ENCODE measurements at places on chromosomes 7 and 10.

DNA sequence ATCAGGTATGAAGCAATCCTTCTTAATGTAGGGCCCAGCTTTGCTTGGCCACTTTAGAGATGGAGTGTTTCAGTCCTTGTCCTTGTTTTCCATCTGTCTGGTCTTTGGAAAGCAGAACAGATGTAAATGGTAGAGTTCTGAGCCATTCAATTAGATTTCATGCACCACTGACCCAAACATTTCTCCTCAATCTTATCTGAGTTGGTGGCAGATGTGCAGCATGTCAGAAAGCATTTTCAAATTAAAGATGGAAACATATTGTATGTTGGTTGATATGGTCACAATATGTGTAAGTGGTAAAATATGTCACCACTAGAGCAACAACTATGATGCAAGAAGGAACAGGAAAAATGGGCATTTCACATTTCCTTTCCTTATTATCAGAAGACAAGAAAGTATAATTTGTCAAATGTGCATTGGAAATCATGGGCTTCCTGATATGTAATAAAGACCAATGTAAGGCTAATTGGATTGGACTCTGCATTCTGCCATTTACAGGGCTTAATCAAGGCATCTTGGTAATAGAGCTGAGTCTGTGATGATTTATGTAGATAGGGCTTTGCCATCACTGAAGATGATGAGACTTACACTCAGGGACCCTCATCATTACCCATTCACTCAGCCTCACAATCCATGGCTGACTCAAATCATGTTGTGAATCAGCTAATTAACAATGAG, 750.7 kb downstream of the NRG3 start:
- DNase-seq = no peak

DNA sequence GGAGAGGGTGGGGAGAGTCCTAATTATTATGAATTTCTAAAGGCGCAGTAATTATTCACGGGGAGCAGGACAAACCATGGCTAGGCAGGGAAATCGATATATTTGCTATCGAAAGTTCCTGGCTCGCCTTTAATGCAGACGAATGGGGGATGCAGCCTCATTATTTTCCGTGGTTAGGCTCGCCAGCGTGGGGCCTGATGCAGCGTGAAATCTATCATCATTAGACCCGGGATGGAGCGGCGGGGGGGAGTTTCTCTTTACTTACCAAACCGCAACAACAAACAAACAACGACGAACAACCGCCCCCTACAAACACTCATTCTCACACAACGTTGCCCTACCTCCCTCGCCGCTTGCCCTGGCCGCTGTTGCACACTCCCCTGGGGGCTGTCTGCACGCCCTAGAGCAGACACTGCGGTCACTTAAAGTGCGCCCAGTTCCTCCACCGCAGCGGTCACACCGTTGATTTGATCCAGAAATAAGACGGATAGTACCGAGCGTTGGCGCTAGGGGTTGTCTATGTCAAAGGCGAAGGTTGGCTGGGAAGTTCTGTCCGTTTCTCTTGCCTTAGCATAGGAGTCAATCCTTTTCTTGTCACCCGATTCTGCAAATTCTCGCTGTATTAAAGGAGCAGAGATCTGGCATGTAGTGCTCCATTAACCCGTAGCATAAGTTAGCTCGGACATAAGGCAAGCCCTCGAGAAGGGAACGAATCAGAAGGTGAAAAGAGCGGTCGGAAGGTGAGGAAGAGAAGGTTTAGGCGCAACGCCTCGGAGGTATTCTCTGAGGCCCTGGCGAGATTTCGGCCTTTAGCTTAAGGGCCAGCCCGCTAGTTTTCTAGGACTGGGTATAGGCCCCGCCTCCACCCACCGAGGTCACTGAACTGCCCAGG, 10.4 kb downstream of the NXPH1 start:
- DNase-seq = no peak

DNA sequence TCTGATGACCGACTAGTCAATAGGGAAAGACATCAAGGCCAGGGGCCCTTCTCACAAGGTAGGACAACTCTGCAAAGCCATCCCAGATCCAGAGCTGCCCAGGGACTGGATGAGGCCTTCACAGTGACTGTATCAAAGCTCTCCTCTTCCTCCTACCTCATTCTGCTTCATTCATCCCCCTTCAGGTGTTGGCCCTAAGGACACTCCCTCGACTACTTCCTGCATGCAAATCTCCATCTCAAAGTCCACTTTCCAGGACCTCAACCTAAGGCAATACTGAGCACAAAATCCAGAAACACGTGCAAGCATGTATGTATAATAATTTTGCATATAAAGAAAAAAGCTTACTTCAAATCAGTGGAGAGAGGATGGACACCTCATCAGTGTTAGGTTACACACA, 25.1 kb downstream of the DPY19L1 start:
- DNase-seq = no peak

- no peak for DNase-seq
Measured at GRCh38 chr10:18860631-18861240, 187.9 kb upstream of the MALRD1 start.

DNA sequence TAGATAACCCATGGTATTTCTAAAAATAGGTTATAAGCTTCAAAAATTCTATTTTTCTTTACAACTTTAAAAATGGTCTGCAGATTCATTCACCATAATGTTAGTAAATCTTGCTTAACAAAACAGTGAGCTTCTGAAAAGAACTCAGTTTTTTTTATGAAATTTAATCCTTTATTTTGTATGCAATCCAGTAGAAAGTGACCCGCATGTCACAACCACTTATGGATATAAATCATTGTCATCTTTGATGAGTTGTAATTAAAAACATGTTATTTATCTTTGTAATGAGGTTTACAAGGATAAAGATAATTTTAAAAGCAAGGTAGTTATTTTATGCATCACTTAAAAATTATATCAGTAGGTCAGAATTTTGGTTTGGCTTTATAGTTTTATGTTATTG, 173.5 kb upstream of the SEMA3A start:
- no peak for DNase-seq

DNA sequence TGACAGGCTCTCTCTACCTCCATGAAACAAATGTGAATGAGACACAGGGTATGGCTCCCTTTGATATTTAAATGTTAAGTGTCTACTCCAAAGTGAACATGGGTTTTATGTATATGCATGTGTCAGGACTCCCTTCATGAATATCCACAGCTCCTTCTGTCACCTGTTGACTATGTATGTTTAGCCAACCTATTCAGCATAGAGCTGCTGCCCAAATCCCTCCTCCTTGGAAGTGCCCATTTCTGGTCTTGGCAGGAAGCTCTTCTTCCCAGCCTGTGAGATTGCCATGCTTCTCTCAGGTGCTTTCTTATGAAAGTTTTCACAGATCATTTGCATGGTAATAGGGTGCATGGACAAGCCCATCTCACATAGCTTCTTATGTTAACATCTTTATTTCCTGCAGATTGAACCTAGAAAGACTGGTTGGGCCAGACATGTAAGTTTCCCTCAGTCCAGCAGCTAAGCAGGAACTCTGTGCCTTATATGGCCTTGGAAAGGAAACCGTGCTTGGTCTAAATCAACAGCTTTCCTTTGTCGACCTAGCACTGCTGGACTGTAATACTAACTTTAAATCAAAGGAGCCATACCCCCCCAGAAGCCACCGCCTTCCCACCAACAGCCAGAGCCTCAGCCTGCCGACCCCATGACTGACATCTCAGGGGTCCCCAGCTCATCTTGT, 288.9 kb downstream of the ADARB2 start:
- DNase-seq = no peak

DNA sequence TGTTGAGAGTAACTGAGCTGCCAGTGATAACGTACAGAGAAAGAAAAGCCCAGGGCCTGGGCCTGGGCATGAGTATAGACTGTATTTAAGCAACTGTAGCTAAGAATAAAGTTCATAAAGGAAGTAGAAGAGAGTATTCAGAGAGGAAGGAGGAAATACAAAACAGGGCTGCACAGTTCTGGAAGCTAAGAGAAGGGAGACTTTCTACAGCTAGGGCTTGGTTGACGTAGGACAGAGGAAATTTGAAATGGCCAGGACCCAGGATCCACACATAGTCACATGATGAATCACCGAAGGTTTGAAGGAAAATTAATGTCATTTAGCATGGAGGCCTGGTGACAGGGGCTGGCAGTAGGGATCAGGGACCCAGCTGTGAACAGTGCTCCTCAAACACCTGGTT, 66.7 kb downstream of the ARL4A start:
- no peak for DNase-seq

DNA sequence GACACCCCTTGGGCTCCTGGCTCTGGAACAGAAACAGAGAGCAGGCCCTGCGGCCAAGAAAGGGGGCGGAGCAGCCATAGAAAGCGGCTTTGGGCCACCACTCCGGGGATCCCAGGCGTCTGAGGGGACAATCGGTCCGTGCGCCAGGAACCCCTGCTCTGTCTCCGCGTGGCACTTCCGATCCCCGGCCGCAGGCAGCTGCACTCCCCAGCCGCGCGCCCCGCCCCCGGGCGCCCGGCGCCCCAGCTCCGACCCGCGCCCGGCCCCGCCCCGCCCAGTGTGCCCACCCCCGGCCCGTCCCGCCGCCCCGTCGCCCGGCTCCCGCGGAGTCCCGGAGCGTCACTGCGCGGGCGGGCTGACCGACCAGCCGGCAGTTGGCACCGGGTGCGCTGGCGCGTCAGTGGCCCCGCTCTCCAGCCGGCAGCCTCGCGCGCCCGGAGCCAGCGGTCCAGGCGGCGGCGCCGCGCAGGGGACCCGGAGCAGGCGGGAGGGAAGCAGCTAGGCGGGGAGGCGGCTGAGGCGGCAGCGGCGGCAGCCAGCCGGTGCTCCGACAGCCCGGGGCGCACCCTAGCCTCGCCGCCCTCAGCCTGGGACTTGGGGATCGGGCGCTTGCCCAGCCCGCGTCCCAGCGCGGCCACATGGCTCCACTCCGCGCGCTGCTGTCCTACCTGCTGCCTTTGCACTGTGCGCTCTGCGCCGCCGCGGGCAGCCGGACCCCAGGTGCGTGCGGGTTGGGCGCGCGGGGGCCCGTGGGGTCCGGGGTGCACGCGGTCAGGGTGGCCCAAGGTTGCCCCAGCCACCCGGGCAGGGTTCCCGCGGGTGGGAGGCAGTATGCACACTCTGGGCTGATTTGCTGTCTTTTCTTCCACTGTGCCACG, at the start of gene ADAMTS14:
Gene ADAMTS14, plus strand, starts transcription at position 342 of the 878 bp plus-strand sequence. Its CDS starts 297 bp downstream, at position 639.
- DNase-seq = no peak

- DNase-seq = no peak
Measured at GRCh38 chr7:69780379-69780778, 182.1 kb downstream of the AUTS2 start.

- no peak for DNase-seq
Measured at GRCh38 chr10:97687785-97688781, 1.0 kb upstream of the AVPI1 start.

DNA sequence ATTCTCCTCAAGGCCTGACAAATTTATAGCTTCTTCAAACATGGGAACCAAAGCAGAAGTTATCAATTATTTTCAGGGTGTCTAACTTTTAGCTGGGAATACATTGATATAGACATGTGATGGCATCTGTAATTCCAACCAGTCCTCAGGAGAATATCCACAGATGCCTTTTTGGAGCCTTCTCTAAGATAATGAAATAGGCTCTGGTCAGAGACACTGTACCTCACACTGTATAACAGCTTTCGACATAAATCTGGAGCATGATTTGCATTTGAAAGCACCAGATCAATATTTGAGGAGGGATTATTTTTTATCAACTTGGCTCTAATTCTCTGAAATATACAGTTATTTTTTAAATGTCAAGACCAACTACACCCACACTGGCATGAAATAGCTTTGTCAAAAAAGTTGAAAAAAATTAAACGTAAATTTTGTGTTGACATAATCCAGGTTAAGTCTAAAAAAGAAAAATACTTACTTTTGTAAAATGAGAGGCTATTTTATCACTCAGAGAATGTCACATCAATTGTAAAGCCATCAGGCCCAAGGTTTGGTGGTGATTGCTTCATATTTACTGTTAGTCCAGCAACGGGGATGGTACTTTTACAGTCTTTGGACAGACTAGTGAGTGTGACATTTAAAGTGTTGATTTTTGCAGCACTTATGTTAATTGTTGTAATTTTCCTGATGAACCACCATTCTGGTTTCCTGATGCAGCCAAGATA, 177.0 kb upstream of the SP8 start:
- DNase-seq = no peak

DNA sequence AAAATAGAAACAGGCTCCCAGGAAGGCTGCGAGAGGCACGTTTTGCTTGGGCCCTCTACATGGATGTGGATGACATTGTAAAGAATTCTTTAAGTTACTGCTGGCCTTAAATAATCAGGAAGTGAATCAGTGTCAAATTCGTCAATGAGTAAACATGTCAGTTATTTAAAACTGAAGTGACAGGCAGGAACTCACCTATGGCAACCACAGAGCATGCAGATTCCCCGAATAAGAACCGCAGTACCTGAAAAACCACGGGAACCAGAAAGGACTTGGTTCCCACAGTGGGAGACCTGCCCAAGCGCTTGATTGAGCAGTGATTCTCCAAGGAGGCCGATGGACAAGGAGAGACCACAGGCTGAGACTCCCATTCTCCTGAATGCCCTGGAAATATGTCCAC, 351.2 kb upstream of the AKR1E2 start:
- no peak for DNase-seq

DNA sequence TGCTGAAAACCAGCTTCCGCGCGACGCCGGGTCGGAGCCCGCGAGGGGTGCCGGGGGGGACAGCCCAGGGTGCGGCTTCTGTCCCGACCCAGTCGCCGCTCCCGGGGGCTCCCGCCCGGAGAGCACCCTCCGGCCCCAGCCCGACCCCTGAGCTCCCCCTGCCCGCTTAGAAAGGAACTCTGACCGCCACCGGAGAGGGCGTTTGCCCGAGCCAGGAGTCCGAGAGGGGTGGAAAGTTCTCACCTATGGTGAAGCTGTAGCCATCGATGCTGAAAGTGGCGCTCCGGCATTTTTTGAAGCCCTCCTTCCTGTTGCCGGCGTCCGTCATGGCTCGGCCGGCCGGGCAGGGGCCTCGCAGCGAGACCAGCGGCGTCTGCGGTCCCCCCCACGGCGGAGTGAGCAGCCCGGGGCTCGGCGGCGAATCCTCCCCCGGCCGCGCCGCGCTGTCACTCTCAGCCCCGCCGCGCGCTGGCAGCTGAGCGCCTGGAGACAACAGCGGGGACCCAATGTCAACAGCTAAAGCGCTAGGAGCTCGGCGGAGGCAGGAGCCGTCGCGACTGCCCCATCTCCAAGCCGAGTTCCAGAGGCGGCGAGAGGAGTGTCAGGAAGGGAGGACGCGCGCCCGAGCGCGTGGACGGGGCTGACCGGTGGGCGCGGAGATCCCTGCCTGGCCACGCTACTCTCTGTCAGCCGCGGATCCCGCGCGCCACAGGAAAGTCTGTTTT, 191.6 kb downstream of the LSM5 start:
- no peak for DNase-seq

- DNase-seq = no peak
Measured at GRCh38 chr10:126022841-126023240, 126.5 kb downstream of the FANK1 start.

GRCh38 chr10:118892255-118892654, 137.3 kb upstream of the NANOS1 start:
- no peak for DNase-seq
